ENCODE measurements at places on chromosomes 7 and 10.

- DNase-seq = no peak
Observed at GRCh38 chr7:732556-732955, 5.5 kb upstream of the PRKAR1B start.

- no peak for DNase-seq
Observed at GRCh38 chr7:77269360-77270093, 69.9 kb upstream of the FGL2 start.

GRCh38 chr10:71729161-71729636, 9.6 kb upstream of the C10orf105 start:
- no peak for DNase-seq

- DNase-seq = no peak
Observed at GRCh38 chr7:37534893-37535610, 86.4 kb upstream of the ELMO1 start.

DNA sequence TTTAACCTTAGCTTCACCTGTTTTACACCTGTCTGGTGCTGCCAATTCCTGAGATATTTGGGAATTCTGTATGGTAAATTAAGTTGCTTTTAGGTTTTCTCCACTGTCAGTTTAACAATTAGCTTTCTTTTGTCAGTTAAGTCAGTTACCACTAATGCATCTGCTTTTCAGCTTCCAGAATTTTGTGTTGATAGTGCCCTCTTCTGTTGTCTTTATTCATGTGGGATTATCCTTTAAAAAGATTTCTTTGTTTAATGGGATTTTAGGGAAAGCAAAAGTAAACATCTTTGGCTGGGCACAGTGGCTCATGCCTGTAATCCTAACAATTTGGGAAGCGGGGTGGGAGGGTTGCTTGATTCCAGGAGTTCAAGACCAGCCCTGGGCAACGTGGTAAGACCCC, 8.1 kb downstream of the TFAM start:
- no peak for DNase-seq

- no peak for DNase-seq
Observed at GRCh38 chr10:70197235-70197945, 27.1 kb upstream of the SAR1A start.

- DNase-seq = no peak
Observed at GRCh38 chr10:101840102-101840684, 3.4 kb downstream of the KCNIP2 start.

GRCh38 chr10:126921974-126922525, 16.8 kb downstream of the DOCK1 start:
- DNase-seq = no peak

GRCh38 chr7:101169110-101169837, 3.9 kb upstream of the VGF start:
- DNase-seq = no peak

All from central memory CD8-positive, alpha-beta T cell (primary cell).